ENCODE measurements at places on chromosomes 1 and 21.

GRCh38 chr1:9319789-9320519 lies 27.3 kb downstream of the SPSB1 start:
- no peak for DNase-seq
- no peaks in the 10 kb centered on the region for H3K36me3 ChIP-seq
- H3K4me1 ChIP-seq = peaks cover 96% of the 10 kb centered on the region
- H3K27me3 ChIP-seq = no peaks in the 10 kb centered on the region

DNA sequence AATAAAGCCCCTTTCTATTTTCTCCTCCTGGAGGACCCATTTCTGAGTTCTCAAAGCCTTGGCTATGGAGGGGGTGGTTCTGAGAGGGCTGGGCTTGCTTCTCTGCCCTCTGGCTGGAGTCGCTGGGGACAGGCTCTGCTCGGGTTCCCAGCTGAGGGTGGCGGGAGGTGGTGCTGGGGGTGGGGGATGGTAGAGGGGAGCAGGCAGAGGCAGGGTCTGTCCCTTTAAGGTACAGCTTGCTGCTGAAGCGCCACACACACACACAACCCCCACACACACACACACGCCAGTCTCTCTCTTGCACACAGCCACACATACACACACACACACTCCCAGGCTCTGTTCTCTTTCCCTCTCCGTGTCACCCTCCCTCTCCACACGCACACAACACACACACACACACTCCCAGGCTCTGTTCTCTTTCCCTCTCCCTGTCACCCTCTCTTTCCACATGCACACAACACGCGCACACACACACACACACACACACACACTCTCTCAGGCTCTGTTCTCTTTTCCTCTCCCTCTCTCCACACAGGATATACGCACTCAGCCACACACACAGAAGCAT lies 69.8 kb upstream of the SSBP3 start:
- H3K4me1 ChIP-seq = peaks cover 36% of the 10 kb centered on the region
- DNase-seq = no peak
- no peak overlapping the region for H3K4me3 ChIP-seq
- no peaks in the 10 kb centered on the region for H3K36me3 ChIP-seq

DNA sequence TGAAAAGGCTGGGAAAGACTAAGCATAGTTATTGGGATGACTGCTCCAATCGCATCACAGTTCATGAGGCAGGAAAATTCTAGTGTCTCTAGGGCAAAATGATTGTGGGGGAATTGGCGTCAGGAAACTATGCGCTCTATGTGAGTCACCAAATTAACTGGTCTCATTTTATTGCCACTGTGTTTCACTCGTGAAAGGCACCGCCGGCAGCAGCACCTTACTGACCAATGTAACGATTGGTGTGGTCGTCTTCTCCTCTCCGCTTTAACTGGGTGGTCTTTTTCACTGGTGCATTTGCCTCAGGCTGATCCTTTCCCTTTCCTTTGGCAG lies 83.5 kb downstream of the SPAG17 start:
- H3K4me3 ChIP-seq = no peak overlapping the region
- no peaks in the 10 kb centered on the region for H3K27me3 ChIP-seq
- H3K27ac ChIP-seq = no peak overlapping the region
- no peaks in the 10 kb centered on the region for H3K4me1 ChIP-seq

DNA sequence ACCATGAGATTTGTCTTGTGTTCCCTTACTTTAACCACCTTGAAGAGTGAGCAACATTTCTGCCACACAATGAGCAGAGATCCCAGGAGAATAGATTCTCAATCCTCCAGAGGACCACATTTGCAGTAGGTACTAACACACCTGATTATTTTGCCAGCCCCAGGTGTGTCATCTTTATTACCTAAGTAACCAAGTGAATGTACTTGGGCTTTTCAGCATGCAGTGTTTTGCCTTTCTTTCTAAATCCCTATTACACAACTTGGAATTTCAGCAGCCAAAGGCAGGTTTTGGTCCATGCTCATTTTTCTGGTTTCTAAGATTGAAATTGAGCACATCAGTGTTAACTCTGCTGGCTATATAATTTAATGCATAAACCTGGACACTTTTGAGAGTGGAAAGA lies 43.2 kb upstream of the ST6GALNAC5 start:
- no peaks in the 10 kb centered on the region for H3K27me3 ChIP-seq
- DNase-seq = no peak
- H3K4me1 ChIP-seq = no peaks in the 10 kb centered on the region
- no peak overlapping the region for H3K4me3 ChIP-seq
- no peak overlapping the region for H3K27ac ChIP-seq
- no peaks in the 10 kb centered on the region for H3K36me3 ChIP-seq

GRCh38 chr1:159068886-159069285 lies 7.7 kb downstream of the AIM2 start:
- H3K27ac ChIP-seq = no peak overlapping the region
- DNase-seq = no peak
- H3K36me3 ChIP-seq = no peaks in the 10 kb centered on the region

GRCh38 chr21:46057111-46057709 lies 40.7 kb upstream of the COL6A2 start:
- H3K4me3 ChIP-seq = no peak overlapping the region
- peak overlapping the region; percentile 90 for H3K27ac ChIP-seq
- no peaks in the 10 kb centered on the region for H3K36me3 ChIP-seq
- H3K4me1 ChIP-seq = peaks cover 40% of the 10 kb centered on the region
- no peaks in the 10 kb centered on the region for H3K27me3 ChIP-seq

DNA sequence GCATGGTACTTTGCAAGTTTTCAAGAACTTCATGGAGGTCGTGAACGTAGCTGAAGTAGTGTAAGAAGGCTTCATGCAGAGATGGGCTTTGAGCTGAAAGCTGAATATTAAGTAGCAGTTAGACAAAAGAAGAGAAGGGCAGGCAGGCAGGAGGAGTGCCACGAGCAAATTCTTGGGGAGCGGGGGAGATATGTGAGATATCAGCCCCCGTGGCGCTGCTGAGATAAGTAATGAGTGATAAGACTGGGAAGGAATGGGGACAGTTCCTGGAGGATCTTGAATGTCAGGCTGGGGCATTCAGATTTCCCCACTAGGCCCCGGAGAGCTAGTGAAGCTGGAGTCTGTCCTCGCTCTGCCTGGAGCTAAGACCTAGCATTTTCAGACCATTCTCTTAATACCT lies 27.9 kb upstream of the KIRREL1 start:
- H3K4me1 ChIP-seq = peaks cover 14% of the 10 kb centered on the region
- no peaks in the 10 kb centered on the region for H3K27me3 ChIP-seq
- DNase-seq = no peak
- H3K4me3 ChIP-seq = no peak overlapping the region
- H3K36me3 ChIP-seq = no peaks in the 10 kb centered on the region

DNA sequence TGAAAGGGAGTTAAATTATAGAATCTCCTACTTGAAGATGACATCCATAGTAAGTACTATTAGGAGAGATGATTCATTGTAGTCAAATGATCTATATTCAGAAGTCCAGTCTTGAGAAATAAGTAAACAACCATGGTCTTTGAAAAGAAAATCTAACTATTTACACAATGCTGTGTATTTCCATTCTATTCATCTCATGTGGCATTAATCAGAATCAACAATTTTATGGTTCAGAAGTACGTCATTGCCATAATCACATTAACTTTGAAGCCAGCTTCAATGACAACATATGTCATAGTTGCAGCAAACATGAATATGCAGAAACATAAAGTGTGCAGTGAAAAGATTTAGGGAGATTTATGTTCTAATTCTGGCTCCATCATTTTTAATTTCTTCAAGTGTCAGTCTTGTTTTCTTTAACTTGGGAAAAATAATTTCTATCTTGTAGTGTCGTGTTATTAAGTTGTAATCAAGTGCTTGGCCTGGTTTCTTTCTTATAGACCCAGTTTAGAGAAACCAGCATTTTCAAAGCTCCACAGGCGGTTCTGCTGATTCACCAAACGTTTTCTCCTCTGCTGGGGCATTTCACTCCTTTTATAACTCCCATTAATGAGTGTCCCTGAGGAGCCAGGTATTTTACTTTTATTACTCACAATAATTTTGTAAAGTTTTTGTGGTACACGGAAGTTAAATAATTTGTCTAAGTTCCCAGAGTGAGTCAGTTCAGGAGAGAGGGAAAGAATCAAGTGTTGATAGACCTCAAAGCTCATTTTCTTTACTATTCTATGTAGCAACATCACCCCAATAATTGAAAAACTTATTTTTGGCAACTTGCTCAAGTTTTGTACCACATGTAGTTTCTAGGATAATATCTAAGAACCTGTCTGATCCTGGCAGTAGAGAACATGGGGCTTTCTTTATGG lies 35.9 kb upstream of the PTGS2 start:
- no peak for DNase-seq
- H3K4me1 ChIP-seq = no peaks in the 10 kb centered on the region
- H3K27me3 ChIP-seq = no peaks in the 10 kb centered on the region
- no peak overlapping the region for H3K4me3 ChIP-seq
- H3K36me3 ChIP-seq = no peaks in the 10 kb centered on the region

GRCh38 chr21:45634511-45635183 lies 8.9 kb upstream of the PCBP3 start:
- DNase-seq = no peak
- no peak overlapping the region for H3K27ac ChIP-seq
- no peaks in the 10 kb centered on the region for H3K27me3 ChIP-seq
- no peak overlapping the region for H3K4me3 ChIP-seq
- H3K36me3 ChIP-seq = no peaks in the 10 kb centered on the region

- no peak overlapping the region for H3K27ac ChIP-seq
- H3K36me3 ChIP-seq = peaks cover 8% of the 10 kb centered on the region
- peaks cover 9% of the 10 kb centered on the region for H3K4me1 ChIP-seq
- H3K27me3 ChIP-seq = no peaks in the 10 kb centered on the region
- no peak overlapping the region for H3K4me3 ChIP-seq
- no peak for DNase-seq
Measured at GRCh38 chr1:207076181-207076955, 12.3 kb upstream of the C4BPB start.
